ENCODE measurements at places on chromosomes 12 and 14.

DNA sequence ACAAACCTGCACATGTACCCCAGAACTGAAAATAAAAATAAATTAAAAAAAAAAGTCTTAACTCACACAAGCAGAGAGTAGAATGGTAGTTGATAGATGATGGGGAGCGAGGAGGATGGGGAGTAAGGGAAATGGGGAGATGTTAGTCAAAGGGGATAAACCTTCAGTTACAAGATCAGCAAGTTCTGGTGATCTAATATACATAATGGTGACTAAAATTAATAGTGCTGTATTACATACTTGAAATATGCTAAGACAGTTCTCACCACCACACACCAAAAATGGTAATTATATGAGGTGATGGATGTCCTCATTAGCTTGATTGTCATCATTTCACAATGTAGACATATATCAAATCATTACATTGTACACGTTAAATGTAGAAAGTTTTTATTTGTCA lies 3.2 kb upstream of the C12orf42 start:
- no peak for DNase-seq

- no peak for DNase-seq
Observed at GRCh38 chr14:36738269-36738668, 76.6 kb downstream of the PAX9 start.

- no peak for DNase-seq
Observed at GRCh38 chr14:81509838-81510452, 23.7 kb downstream of the SEL1L start.

DNA sequence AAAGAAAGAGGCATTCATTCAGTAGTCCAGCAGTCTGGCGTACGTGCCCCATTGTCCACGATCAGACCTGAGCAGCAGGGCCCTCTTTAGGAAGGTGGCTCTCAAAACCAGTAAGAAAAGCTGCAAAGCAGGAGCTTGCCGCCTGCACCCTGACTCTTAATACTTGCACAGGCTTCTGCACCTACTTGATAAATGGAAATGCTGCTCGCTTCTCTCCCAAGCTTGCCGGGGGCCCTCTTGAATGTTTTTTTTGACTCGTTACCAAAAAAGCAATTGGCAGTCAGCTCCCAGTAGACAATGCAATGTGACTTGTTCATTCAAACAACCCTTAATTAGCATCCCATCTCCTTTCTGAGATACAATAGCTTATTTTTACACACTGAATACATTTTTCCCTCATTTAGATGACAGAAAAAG lies 27.2 kb upstream of the PTPRB start:
- no peak for DNase-seq

GRCh38 chr14:69643430-69644200 lies 32.2 kb downstream of the SUSD6 start:
- DNase-seq = no peak

GRCh38 chr12:113587720-113588119 lies 116.0 kb upstream of the LHX5 start:
- no peak for DNase-seq

All from fibroblast of lung (primary cell).